AML-193 (cell line): ENCODE measurements at places on chromosomes 2 and 18.

DNA sequence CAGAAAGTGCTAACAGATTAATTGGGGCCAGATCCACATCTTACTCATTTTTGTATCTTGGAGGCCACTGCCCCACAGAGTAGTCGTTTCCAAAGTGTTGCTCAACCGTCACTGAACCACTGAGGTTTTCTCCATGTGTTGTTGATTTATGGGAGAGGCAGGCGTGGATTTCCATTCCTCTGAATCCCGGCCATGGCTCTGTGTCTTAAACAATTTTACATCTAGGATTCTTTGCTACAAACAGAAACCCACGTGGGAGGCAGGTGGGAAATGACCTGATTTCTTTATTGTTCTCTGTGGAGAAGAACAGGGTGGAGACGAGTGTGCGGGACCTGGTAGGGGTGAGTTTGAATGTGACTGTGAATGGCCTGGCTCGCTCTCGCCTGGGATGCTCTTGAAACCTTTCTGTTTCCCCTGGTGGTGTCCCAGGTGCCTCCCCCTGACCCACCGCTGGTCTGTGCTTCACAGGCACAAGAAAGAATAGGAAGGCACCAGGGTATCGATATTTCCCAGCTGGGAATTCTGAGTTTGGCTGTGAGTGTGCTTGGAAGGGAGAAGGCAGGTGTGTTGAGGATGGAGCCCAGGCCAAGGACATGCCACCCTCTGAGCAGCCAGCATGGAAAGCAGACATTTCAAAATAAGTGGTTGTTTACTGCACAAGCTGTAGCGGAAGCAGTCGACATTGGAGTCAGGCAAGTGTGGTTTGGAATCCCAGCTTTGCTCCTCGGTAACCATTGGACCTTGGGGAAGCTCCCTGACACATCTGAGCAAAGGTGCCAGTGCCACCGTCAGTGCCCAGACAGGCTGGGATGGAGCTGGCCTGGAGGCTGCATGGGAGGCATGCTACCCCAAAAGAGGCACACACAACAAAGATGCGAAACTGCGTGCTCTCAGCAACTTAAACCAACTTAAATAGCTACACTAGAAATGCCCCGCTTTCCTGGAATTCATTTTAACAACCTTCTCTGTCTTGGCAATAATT lies 50.0 kb downstream of the LPIN1 start:
- no peak for DNase-seq

- DNase-seq: no peak
Measured at GRCh38 chr2:189517847-189518535, 62.6 kb downstream of the SLC40A1 start.

DNA sequence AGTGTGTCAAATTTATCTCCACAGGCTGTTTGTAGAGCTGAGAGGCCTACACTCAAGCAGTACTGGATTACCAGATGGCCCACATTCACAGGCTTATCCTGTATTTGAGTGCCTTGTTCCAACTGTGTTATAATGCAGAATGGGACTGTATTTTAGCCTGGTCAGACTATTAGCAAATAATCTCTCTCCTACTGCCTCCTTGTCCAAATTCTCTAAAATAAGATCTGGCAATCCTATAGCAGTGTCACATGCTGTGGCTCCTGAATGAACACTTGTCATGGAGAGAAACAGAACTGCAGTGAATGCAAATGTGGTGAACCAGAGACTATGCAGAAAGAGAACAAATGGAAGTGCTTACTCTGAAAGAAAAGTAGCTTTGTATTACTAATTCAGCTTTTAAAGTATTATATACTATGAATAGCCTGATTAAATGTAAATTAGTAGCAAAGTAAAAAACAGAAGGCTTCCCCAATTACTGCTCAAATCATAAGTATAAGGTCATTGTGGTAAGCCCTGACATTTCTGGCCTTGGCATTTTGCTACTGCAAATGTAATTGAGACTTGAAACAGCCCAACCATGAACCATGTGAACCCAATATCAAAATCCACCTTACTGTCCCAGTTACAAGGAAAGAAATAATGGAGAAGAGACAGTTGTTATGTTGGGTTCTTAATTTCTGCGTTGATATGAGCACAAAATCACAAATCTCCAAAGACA lies 80.0 kb downstream of the MAP4K3 start:
- DNase-seq: no peak

- DNase-seq: no peak
Measured at GRCh38 chr18:54148151-54148550, 76.3 kb downstream of the MBD2 start.

- peak; percentile 47 for DNase-seq
Measured at GRCh38 chr2:16553226-16553625, 112.4 kb downstream of the CYRIA start.

GRCh38 chr18:76395609-76396008 lies 99.4 kb downstream of the ZNF516 start:
- no peak for DNase-seq

DNA sequence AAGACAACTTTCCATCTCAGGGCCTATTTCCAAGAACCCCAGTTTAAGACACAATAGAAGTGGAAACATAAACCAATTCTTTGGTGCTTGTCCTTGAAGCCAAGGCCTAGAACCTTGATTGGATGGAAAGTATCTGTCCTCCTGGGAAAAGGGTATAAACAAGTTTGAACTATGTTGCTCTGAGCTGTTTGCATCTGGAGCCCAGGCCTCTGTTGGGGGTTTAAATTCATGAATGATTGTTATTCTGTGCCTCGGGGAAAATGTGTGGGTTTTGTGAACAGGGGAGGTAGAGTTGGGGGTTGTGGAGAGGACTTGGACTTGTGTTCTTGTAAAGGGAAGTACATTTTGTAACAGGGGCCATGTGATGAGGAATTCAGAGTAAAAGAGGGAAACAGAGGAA lies 406.1 kb downstream of the SLC4A3 start:
- DNase-seq: no peak

- DNase-seq: no peak
Measured at GRCh38 chr2:108615480-108616090, 81.3 kb downstream of the LIMS1 start.

DNA sequence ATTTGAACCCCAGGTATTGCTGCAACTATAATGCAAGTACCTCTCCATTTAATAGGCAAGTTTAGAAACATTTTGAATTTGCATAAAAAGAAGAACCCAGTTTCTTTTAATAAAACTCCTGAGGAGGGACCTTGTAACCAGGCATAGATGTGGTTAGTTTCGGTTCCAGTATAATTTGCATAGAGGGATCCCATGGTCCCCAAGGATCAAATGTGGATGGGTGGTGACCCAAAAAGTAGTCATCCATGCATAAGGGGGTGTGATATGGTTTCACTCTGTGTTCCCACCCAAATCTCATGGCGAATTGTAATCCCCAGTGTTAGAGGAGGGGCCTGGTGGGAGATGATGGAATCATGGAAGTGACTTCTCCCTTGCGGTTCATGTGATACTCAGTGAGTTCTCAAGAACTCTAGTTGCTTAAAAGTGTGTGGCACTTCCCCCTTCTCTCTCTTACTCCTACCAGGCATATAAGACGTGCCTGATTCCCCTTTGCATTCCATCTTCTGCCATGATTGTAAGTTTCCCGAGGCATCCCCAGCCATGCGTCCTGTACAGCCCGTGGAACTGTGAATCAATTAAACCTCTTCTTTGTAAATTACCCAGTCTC lies 40.2 kb upstream of the SKA1 start:
- DNase-seq: no peak

- no peak for DNase-seq
Measured at GRCh38 chr2:95552911-95553310, 38.9 kb upstream of the TRIM43 start.

GRCh38 chr2:62669180-62669579 lies 36.3 kb upstream of the EHBP1 start:
- no peak for DNase-seq

GRCh38 chr2:68352651-68353391 lies 12.3 kb upstream of the PLEK start:
- no peak for DNase-seq

GRCh38 chr18:8626414-8627106 lies 17.3 kb downstream of the RAB12 start:
- DNase-seq: no peak

GRCh38 chr18:58454406-58455061 lies 174.4 kb downstream of the ALPK2 start:
- DNase-seq: no peak

GRCh38 chr2:165586019-165586418 lies 116.5 kb downstream of the CSRNP3 start:
- no peak for DNase-seq

DNA sequence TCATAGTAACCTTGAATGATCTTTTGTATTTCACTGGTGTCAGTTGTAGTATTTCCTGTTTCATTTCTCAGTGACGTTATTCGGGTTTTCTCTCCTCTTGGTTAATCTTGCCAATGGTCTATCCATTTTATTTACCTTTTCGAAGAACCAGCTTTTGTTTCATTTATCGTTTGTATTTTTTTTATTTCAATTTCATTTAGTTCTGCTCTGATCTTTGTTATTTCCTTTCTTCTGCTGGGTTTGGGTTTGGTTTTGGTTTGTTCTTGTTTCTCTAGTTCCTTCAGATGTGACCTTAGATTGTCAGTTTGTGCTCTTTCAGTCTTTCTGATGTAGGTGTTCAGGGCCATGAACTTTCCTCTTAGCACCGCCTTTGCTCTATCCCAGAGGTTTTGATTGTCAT lies 36.7 kb downstream of the SP140 start:
- no peak for DNase-seq

DNA sequence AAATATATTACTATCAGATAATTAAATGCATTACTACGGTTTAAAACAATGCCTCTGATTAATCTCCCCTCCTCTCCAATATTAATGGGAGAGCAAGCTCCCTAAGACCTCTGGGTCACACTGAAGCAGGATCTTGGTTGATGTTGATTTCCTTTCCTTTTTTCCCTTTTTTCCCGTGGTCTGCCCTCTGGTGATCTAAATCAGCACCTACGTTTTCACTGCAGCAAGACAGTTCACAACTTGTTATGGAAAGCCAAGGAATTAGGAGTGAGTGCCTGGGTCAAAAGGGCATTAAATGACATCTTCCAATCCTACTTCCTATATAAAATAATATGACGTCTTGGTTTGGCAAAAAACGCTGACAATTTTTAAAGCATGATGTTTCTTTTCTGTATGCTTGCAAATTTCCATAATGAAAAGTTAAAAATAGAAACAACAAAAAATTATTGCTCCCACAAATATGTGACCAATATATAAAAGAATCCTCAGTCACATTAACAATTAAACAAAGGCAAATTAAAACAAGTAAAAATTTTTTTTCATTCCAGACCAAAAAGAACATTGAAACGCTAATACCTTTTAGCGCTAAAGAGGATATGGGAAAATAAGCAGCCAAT lies 7.9 kb upstream of the CFAP36 start:
- peak; percentile 6 for DNase-seq

- DNase-seq: no peak
Measured at GRCh38 chr2:105873721-105874120, 129.0 kb downstream of the NCK2 start.

- DNase-seq: no peak
Measured at GRCh38 chr2:97722227-97722626, 8.9 kb downstream of the ZAP70 start.

DNA sequence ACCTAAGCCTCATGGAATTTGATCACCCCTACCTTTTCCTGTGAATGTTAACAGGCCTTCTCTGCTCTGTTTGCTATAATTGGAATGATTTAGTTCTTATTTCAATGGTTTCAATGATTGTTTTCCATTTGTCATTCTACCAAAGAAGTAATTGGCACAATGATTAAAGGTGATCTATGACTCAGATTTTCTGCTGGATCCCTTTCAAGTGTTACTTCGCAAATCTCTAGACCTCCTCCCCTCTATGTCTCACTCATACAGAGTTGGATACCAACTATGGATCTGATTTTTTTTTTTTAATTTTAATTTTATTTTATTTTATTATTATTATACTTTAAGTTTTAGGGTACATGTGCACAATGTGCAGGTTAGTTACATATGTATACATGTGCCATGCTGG lies 29.6 kb upstream of the FAM117B start:
- no peak for DNase-seq

- no peak for DNase-seq
Measured at GRCh38 chr18:49623571-49623970, 61.7 kb downstream of the LIPG start.

DNA sequence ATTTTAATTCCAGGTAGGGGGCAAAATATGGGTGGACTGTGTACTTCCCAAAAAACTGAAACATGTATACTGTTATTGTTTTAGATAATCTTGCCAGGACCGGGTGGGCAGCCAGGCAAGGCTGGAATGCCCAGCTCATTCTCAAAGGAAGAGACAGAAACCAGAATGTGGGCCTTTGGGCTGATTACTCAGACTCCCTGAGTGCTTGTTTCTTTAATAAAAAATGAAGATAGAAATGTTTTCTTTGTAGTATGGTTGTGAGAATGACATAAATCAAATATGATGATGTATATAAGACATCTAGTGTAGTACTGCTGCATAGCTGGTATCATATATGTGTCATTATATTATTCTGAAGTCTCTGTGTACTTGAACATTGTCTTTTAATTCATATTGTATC lies 231.6 kb upstream of the NT5C1B start:
- DNase-seq: no peak

- peak; percentile 22 for DNase-seq
Measured at GRCh38 chr18:42028247-42028832, 73.3 kb downstream of the PIK3C3 start.

- DNase-seq: peak; percentile 36
Measured at GRCh38 chr18:48676756-48677368, 138.0 kb downstream of the CTIF start.

GRCh38 chr2:203637471-203638167 lies 68.8 kb upstream of the CD28 start:
- no peak for DNase-seq

GRCh38 chr2:57726294-57726693 lies 320.3 kb upstream of the VRK2 start:
- no peak for DNase-seq

DNA sequence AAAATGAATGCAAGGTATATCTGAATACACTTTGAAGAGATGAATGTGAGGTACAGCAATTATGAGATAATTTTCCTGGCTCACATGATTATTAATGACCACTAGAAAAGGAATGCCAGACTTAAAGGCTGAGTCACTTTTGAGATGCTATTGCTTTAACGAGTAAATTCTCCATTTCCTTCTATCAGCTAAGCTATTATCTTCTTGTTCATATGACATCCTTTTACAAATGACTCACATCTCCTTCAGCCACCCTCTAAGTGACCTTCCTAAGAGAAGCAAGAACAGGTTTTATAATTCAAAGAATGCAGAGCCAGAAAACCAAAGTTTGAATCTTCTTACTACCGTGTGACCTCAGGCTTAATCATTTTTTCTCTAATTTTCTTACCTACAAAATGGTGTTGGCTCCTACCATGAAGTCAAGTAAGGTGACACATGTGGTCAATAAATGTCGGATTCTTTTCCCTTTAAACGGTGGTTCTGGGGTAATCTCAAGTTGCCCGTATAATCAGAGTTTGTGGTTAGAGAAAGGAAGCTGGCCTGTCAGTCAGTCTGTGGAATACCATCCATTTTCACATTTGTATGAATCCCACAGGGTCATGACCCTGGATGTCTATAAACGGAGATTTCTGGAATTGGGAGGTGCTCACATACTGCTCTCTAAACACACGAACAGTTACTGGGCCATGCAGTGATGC lies 184.0 kb upstream of the PID1 start:
- DNase-seq: no peak

GRCh38 chr18:62101321-62101721 lies 85.5 kb downstream of the PIGN start:
- no peak for DNase-seq

- no peak for DNase-seq
Measured at GRCh38 chr2:135563793-135564192, 32.5 kb downstream of the R3HDM1 start.
